ENCODE measurements at places on chromosomes 2 and 18. TPM values are rescaled to one million over a fixed set of nuclear protein-coding genes. Genes with fewer than 3 reads are reported as not detected.

The KRCC1 gene
- 14.1 TPM for total RNA-seq

The GPR39 gene
- not detected for total RNA-seq

The KRTCAP3 gene
- 5.4 TPM for total RNA-seq

The COL5A2 gene
- 0.66 TPM for total RNA-seq

The SRD5A2 gene
- total RNA-seq: not detected

The TUBA4B gene
- not detected for total RNA-seq

The SP140 gene
- 111 TPM for total RNA-seq

The RGPD3 gene
- total RNA-seq: 0.04 TPM

DNA sequence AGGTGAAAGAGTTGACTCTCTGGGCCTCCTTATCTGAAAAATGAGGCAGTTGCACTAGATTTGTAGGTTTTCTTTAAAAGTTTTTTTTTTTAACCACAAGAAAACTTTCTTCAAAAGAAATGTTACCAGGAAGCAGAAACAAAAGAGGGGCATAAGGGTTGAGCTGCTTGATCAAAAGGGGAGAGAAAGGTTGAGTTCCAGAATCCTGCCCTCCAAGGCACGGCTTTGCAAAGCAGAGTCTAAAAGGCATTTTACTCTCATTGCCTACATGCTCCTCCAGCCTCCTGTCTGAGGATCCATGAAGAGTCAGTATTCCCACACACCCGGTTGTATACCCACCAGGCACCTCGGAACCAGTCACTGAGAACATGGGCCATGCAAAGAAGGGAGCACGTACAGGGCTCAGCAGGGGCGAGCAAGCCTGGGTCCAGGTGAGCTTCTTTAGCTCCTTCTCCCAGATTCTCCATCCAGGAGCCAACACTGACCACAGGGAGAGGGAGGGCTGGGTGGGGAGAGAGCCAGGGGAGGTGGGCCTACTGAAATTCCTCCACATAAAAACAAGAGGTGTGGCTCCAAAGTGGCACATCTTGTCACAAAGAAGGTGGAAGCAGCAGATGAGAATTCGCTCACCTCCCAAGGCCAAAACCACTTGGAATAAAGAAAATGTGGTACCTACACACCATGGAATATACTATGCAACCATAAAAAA, 116.0 kb upstream of the EPC2 start:
- DNase-seq: no peak

- no peak for DNase-seq
Measured at GRCh38 chr2:57693177-57693576, 353.4 kb upstream of the VRK2 start.

GRCh38 chr18:47343291-47343690, 91.8 kb upstream of the SKOR2 start:
- no peak for DNase-seq

- DNase-seq: no peak
Measured at GRCh38 chr2:63790906-63791305, 50.8 kb upstream of the UGP2 start.

DNA sequence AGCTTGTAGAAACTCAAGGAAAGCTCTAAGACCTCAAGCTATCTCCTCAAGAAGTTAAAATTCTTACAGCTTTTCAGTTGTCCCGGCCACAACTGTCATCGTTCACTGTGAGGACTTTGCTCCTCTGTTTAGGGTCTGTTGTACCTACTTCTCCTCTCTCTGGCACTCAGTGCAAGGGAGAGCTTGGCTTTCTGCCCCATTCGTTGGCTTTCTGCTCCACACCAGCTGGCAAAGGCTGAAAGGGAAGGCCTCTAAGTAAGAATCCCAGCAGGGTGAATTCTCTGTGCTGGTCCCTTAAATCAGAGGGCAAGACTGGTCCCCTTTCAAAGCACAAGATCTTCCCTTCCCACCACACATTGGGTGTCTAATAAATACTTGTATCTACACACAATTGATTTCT, 17.3 kb downstream of the ZBTB7C start:
- no peak for DNase-seq

DNA sequence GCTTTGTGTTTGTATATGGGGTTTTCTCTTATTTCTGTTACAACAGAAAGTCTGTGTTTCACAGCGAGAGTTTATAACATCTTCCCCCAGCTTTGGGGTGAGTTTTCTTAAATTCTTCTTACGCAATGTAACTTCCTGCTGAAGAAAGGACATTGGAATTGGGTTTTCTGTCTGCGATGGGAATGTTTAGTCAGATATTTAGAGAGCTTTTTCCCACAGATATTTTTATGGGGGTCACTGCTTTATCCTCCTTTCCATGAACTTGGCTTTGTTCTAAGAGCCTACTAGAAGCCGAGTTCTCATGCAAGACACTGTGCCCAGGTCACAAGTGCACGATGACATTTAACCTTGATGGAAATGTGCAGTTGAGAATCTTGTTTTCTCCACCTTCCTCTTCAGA, 22.1 kb downstream of the B3GNT2 start:
- DNase-seq: no peak

- DNase-seq: no peak
Measured at GRCh38 chr2:176978921-176979320, 233.7 kb upstream of the HNRNPA3 start.

- DNase-seq: no peak
Measured at GRCh38 chr2:119157850-119158511, 570 bp downstream of the C1QL2 start.

GRCh38 chr18:77222464-77222863, 27.2 kb upstream of the GALR1 start:
- DNase-seq: no peak

- DNase-seq: no peak
Measured at GRCh38 chr2:24831221-24832072, 38.2 kb downstream of the CENPO start.
